HL-60 (cell line): ENCODE measurements at places on chromosomes 6 and 20.

- DNase-seq = no peak
Observed at GRCh38 chr6:161946461-161946860, 672.6 kb upstream of the AGPAT4 start.

GRCh38 chr20:21703717-21704407 is 1.6 kb upstream of the PAX1 start:
- DNase-seq = no peak

DNA sequence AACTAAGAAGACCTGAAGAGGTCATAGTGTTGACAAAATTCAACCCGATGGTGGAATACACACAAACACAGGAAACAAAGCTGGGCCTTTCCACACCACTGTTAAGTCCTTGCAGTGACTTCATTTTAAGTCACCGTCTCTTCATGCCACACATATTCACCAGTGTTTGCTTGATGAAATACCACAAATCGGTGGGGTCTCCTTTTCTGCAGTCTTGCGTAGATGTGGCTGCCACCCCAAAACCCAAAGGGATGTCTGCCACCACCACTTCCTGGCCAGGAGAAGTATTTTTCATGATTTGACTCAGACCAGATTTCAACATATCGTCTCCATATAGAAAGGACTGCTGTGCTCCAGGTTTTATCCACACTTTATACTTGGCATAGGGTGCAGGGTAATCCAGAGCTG is 11.0 kb upstream of the COL10A1 start:
- DNase-seq = no peak

- no peak for DNase-seq
Observed at GRCh38 chr20:14717134-14717999, 380.0 kb upstream of the FLRT3 start.

- DNase-seq = peak; percentile 11
Observed at GRCh38 chr6:89895276-89895874, 1.1 kb downstream of the GJA10 start.

DNA sequence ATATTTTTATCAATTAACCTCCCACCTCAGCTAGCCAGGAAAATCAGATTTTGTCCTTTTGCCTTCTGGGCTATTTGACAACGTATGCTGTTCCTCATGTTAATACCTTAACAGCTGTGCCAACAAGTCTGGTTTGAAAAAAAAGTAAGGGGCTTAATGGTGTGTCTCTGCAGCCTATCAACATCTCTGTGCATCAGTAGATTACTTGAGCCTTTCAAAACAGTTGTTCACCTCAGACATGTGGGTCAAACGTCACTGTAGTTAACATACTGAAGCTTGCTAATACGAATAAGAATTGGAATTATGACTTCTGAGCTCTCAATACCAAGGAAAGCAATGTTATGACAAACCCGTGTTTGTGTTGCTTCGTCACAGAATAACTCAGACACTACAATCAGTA is 23.0 kb downstream of the CEP57L1 start:
- no peak for DNase-seq

DNA sequence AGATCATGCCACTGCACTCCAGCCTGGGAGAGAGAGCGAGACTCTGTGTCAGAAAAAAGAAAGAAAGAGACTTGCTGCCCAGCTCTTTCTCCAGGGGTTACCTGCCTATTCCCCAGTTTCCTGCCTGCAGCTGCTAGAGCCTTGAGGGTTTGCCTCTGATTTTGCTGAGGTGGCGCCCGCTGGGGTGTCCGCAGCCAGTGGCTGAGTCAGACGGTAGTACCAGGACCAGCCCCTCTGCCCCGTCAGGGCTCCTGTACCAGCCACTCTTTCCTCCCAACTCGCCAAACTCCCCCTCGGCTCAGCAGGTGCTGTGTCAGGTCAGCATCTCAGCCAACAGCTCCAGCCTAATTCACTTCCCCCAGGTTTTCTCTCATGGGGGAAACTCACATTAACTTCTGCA is 7.4 kb upstream of the LSM14B start:
- no peak for DNase-seq

DNA sequence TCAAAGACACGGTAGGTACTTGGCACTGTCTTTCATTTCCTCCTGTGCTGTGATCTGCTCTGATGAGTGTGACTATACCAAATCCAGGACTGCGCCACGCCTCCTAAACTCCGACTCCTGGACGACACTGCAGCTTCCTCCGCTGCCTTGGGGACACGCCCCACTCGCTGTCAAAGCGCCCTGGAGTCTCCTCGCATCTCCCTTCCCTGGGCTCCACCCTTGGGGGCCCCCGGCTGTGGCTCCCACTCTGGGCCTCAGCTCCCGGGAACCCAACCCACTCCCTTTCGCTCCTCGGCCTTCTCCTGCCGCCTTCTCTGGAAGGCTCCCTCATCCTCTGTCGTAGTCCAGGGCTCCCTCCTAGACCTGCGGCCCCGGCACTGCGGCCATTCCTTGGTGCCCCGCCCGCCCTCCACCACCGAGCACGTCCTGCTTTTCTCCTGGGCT is 61.2 kb downstream of the RSPH3 start:
- no peak for DNase-seq

GRCh38 chr6:85136310-85136709 is 313.6 kb upstream of the NT5E start:
- no peak for DNase-seq

DNA sequence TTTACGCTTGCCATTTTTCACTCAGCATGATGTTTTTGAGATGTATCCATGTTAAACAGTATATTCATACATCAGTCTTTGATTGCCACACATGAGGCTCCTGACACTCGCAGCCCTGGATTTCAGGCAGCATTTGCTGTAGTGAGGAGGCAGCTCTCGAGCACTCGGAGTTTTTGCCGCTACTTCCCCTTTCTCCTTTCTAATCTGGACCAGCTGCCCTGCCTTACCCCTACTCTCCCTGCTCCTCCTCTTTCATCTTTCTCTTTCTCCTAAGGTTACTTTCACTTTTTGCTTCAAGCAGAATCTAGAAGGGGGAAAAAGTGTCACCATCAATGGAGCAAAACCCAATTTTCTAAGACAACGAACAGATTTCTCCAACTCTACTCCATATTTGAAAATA is 5.9 kb upstream of the CST3 start:
- peak; percentile 52 for DNase-seq

- no peak for DNase-seq
Observed at GRCh38 chr6:157263881-157264397, 59.4 kb downstream of the TMEM242 start.

DNA sequence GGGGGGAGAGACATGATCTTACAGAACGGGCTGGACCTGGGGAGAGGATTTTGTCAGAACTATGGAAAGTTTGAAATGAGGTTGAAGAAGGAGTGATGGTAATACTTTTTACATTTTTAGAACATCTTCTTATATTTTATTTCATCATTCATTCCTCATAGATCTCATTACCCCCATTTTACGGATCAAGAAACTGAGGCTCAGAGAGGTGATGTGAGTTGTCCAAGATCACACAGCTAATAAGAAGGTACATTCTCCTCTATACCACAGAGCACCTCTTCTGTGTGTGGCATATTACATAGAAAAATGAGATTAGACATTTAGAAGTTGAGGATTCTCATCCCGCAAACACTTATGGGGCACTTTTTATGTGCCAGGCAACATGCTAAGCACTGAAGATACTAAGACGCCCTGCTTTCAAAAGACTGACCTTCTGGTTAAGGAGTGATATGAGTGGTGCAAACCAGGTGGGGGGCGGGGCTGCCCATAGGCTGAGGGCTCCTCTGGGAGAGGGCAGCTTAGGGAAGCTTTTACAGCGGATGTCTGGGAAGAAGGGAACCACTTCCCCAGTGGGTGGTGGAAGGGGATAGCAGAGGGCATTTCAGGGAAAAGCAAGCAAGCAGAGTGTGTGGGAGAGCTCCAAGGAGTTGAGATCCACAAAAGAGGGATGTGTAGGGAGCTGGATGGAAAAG is 17.4 kb upstream of the RNF39 start:
- no peak for DNase-seq

DNA sequence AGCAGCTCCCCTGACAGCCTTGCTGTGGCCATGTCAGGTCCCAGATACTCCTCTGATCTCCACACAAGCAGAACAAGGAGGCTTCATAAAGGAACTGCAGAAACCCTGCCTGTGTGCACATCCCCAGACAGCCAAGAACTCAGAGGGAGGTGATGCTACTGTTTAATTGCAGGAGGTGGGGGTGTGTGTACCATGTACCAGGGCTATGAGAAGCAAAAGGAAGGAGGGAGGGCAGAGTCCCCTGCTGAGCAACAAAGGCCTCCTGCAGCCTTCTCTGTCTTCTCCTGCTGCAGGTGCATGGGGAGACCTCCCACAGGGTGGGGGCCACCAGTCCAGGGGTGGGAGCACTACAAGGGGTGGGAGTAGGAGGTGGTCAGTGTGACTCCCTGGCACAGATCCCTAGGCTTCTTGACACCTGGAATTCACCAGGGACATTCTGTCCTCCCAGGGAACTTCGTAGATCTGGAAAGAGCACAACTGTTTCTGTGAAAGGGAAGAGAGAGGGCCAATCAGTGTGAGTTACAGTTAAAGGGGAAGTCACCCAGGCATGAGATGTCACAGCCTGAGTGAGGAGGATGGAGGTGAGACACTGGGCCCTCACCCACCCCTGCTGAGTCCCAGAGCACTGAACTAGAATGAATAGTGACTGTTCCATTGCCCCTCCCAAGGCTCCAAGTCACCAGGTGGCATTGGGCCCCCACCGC is 2.8 kb downstream of the CST2 start:
- no peak for DNase-seq

- DNase-seq = no peak
Observed at GRCh38 chr6:33977606-33978411, 168.1 kb downstream of the GRM4 start.

GRCh38 chr6:2097464-2097863 is 147.9 kb downstream of the GMDS start:
- DNase-seq = no peak

DNA sequence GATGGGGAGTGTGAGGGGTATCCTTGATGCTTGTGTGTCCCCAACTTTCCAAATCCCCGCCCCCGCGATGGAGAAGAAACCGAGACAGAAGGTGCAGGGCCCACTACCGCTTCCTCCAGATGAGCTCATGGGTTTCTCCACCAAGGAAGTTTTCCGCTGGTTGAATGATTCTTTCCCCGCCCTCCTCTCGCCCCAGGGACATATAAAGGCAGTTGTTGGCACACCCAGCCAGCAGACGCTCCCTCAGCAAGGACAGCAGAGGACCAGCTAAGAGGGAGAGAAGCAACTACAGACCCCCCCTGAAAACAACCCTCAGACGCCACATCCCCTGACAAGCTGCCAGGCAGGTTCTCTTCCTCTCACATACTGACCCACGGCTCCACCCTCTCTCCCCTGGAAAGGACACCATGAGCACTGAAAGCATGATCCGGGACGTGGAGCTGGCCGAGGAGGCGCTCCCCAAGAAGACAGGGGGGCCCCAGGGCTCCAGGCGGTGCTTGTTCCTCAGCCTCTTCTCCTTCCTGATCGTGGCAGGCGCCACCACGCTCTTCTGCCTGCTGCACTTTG is at the start of gene TNF:
TSS of gene TNF (plus strand) at position 231 of the 567 bp plus-strand sequence. CDS start at position 408, 177 bp downstream.
- DNase-seq = peak; percentile 98

DNA sequence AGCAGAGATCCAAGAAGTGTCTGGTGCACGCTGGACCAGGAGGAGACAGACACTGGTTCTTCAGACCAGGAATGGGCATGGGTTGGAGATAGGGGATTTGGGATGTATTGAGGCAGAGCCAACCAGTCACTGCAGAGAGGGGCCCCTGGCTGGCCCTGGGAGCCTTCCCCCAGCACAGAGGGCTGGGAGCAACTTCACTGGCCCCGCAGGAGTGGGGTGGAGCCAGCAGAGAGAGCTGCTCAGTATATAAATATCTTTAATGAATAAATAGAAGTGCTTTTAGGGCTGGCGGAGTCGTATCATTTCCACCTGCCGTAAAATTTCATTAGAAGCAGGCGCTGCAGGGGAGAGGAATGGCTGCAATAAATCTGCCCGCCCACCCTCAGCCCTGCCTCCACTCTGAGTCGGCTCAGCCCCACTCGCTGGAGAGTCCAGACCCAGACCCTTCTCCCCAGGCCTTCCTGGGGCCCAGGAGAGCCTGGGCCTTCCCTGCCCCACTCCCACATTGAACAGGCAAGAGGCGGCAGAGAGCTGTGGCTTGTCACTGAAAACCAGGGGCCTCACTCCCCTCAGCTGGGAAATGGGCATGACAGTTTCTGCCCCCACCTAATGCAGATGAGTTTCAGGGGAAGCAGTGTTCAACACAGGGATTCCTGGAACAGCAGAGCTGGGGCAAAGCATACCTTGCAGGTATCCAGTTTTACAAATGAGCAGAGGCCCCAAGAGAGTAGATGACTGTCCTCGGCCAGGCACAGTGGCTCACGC is 23.9 kb upstream of the VSTM2L start:
- no peak for DNase-seq

GRCh38 chr6:134636186-134636799 is 313.6 kb downstream of the ALDH8A1 start:
- no peak for DNase-seq

GRCh38 chr20:16760431-16761304 is 12.5 kb downstream of the OTOR start:
- no peak for DNase-seq

- DNase-seq = no peak
Observed at GRCh38 chr6:133740218-133740617, 148.7 kb upstream of the TCF21 start.

DNA sequence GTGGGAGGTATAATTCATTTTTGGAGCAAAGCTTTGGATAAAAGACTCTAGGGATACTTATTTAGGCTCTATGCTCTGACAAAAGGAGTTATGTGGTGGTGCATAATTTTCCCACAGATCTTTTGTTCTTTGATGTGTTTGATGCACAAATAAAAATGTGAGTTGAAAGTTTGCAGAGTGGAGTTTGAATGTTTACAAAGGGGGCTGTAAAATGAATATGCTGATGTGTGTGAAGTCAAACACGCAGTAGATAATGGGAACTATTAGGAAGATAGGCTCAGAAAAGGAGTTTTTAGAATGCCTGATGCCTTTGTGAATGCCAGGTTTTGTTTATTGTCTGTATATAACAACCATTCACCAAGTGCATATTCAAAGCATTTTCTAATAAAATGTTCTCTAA is 545.0 kb upstream of the EPHA7 start:
- no peak for DNase-seq

DNA sequence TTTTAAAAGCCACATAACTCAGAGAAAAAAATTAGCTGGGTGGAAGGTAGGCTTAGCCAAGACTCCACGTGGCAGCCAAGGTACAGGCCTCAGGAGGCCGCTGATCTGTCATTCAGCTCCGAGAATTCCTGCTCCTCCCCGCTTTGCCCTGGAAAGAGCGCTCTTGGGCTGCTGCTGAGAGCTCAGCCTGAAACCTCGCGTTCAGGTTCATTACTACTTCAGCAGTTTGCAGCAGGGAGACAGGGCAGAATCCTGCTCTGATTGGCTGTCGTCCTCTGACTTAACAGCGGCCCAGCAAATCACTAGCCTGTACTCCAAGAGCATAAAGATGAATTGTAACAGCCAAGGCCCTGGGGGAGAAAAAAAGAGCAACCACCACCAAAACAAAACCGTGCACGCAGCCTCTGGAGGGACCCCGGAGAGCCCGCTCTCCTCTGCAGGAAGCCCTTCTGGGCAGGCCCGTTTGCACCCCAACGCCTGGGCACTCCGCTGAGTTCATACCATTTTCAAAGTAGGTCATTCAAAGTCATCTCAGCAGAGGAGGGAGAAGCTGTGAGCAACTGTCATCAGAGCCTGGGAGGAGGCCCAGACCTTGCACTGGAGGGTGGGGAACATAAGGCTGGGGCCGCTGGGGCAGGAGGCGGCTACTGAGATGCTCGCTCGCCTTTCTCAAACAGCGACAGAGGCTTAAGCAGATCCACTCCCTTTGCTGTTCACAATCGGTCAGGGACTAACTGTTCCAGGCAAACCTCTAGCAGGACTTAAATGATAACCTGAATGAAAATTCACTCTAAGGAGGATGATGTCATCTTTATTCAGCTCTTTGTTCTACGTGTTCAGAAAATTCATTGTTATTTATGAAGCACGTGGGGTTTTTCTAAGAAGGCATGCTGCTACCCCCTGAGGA is 42.3 kb upstream of the ATXN1 start:
- DNase-seq = no peak
